ENCODE measurements at places on chromosomes 3 and 15. TPM values are rescaled to one million over a fixed set of nuclear protein-coding genes. Genes with fewer than 3 reads are reported as not detected.

HESX1 gene
- total RNA-seq = 1.3 TPM

VIPR1 gene
- 19.2 TPM for total RNA-seq

PLA2G4E gene
- 0.07 TPM for total RNA-seq

- DNase-seq = no peak
These were observed 128.0 kb upstream of the TPM1 start for GRCh38 chr15:62914461-62915079.

MFN1 gene
- total RNA-seq = 29.1 TPM

SYNPR gene
- 0.52 TPM for total RNA-seq

- no peak for DNase-seq
These were observed 118.5 kb upstream of the WNT5A start for GRCh38 chr3:55605443-55606236.

GRCh38 chr3:195595785-195596531 lies 12.2 kb upstream of the APOD start:
- no peak for DNase-seq

WDR49 gene
- total RNA-seq = not detected

DNA sequence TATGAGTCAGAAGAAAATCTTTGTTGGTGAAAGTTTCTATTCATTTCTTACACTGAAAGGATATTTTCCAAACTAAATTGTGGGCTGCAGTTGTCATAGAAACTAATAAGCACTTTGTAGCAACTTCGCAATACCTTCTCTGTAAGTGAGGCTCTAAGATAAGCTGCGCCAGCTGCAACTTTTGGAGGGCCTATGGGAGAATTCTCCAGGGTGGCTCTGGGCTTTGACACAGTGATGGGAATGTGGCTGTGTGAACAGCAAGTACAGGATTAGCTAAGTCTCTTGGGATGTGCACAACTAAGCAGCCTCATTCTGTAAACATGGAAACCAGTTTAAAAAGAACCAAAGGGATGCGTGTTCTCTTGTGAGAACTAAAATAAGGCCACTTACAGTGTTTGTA lies 124.6 kb upstream of the SGO1 start:
- DNase-seq = peak; percentile 27

PLSCR4 gene
- 25.9 TPM for total RNA-seq

DNA sequence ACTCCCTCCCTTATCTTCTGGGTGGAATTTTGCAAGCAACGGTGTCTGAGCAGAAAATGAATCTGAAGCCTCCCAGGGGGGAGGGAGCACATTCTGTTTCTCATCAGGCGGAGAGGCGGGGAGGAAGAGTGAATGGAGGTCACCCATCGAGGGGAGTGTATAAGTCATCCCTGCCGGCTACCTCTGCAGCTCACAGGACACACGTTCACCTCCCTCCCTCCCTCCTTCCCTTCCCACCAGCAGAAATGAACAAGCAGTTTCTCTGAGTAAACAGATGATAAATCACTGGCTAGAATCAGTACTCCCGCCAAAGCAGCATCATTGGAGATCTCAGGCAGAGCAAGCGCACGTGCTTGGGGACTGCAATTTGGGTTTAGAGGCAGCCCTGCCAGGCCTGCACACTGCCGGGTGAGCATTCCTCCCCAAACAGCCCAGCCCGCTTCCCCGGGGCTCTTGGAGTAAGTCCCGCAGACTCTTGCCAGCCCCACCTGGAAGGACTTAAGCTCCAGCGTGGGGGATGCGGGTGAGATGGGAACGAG lies 38.3 kb downstream of the CPN2 start:
- DNase-seq = peak; percentile 83

CIDEC gene
- total RNA-seq = 20.4 TPM

- no peak for DNase-seq
These were observed 82.3 kb upstream of the RNF7 start for GRCh38 chr3:141655801-141656200.

DNA sequence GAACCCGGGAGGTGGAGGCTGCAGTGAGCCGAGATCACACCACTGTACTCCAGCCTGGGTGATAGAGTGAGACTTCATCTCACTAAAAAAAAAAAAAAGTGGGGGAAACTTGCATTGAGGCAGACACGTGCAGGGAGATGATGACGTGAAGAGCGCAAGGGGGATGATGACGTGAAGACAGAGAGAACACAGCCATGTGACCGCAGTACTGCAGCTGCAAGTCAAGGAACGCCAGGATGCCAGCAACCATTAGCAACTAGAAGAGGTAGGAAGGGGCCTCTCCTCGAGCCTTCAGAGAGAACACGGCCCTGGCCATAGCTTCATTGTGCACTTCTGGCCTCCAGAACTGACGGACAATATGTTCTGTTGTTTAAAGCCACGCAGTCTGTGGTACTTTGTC lies 28.3 kb downstream of the RFT1 start:
- DNase-seq = no peak

DNA sequence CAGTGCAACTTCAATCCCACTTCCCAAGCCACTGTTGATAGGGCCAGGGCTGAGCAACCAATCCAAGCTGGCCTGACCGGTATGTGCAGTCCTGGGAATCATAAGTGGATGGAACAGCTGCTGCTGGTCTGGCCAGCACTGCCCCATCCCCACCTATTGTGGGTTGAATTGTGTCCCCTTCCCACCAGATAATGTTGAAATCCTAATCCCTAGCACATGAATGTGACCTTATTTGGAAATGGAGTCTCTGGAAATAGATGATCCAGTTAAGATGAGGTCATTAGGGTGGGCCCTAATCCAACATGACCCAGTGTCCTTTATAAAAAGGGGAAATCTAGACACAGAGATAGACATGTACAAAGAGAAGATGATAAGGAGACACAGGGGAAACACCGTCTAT lies 13.7 kb upstream of the PDIA5 start:
- no peak for DNase-seq

DNA sequence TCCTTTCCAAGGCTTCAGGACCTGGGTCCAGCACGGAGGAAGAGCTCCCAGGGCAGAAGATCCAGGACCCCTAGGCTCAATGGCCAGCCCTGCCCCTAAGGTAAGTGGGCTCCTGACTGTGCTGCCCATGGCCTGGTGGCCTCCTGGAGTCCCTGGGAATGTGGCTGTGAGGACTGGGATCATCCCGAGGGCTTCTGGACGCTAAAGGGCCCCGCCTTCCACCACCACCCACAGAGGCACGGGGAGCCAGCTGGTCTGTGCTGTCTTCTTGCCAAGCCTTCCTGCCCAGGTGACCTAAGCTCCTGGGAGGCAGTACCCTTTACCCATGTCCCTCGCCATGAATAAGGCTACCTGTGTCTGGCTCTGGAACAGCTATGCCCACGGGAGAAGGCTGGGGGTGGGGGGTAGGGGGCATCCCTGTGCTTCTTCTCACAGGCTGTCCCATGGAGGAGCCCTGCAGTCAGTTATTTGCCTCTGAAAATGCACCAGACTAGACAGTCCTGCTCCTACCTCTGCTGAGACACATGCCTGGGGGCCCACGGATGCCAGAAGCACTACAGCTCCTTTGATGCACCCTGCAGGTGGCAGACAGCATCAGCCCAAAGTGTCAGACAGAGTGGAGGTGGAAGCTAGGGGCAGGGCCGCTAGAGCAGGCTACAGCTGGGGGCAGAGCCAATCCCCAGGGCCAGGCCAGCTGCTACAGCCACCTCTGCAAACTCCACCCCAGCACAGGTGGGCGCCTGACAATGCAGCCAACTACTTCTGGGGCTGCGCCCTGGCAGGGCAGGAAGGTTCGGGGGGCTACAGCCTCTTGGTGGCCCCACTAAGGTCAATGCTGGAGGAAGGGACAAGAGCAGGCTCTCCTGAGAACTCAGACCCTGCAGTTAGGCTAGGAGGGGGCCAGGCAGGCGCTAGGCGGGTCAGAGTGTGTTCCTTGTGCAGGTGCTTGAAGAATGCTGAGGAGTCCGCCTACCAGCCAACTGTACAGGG lies 90.9 kb downstream of the SEC22A start:
- DNase-seq = no peak

NAALADL2 gene
- total RNA-seq = 16.7 TPM

TXNRD3 gene
- total RNA-seq = 11.1 TPM

Data from hepatocyte (in vitro differentiated cells).